ENCODE measurements at places on chromosomes 3 and 15. TPM values are rescaled to one million over a fixed set of nuclear protein-coding genes. Genes with fewer than 3 reads are reported as not detected.

The ANKRD34C gene
- total RNA-seq = not detected

DNA sequence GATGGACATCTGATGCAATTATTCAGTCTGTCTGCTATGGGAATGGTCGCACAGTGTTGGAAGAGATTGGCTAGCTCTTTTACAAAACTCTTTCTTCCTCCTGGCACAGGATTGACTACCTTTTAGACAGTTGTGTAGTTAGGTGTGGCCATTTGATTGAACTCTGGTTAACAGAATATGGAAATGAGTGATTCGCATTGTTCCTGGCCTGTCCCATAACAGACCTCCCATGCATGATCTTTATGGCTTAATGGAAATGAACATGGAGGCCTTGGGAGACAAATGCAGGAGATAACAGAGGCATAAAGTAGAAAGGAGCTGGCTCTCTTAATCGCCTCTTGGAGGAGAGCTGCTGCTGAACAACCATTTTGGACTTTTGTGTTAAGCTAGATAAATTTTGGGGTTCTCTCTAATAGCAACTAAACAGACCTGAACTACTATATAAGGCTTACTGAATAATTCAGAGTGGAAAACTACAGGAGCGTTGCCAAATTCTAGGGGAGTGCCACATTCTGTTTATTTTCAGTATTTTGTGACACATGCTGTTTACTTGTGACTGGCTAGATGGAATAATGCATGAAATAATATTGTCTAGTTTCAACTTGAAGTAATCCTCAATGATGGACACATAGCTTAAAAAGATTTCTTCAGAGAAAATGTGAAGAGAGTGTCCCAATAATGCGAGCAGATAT, 357.7 kb upstream of the SGO1 start:
- DNase-seq = no peak

- DNase-seq = no peak
These were observed 314 bp upstream of the TMED3 start for GRCh38 chr15:79310612-79310984.

DNA sequence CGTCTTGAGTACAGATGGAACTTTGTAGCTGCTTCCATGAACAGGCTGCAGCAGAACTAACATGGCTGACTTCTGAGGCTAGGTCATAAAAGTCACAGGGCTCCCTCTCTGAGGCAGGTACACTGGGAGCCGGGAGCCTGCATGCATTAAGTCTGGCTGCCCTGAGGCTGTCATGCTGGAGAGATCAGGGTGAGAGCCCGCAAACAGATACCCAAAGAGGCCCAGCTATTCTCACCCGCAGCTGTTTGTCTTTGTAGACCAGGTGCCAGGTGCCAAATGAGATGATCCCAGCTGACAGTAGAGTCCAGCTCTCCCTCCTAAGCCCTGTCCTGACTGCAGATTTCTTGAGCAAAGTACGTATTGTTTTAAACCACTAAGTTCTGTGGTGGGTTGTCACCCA, 8.6 kb upstream of the SLCO3A1 start:
- no peak for DNase-seq

- DNase-seq = no peak
These were observed 33.4 kb downstream of the LRRFIP2 start for GRCh38 chr3:37140899-37141541.

GRCh38 chr15:59120937-59121336, 16.0 kb downstream of the CCNB2 start:
- no peak for DNase-seq

GRCh38 chr3:76026379-76026778, 241.0 kb upstream of the ZNF717 start:
- no peak for DNase-seq

GRCh38 chr3:16448639-16449070, 64.8 kb downstream of the RFTN1 start:
- no peak for DNase-seq

DNA sequence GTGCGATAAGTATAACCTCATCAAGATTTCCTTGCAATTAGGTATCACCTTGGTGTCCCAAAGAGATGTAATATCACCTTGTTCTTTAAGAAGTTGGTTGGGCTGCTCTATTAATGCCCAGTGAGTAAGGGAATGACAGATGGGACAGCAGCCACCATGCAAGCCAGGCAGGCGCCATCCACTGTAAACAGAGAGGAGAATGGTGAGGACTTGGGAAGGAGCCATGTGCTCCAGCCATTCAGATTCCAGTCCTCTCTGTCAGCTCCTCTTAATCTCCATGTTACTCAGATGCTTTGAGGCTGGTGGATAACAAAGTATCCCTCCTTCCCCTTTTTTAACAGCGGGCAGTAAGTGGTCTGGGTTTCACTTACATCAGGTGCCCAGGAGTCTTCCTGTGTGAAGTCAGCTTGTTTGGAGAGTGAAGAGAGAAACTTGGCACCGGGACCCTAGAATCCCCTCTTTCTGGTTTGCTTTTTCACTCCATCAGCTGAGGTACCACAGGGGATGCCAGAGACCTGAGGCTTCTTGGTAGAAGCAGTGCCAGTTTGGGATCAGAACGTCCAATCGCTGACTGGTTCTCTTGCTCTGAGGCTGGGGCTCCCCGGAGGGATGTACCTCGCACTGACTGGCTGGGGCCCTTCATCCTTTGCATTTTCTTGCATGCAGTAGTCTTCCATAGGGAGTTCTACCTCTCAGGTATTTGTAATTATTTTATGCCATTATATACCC, 29.5 kb downstream of the SLCO3A1 start:
- DNase-seq = no peak

DNA sequence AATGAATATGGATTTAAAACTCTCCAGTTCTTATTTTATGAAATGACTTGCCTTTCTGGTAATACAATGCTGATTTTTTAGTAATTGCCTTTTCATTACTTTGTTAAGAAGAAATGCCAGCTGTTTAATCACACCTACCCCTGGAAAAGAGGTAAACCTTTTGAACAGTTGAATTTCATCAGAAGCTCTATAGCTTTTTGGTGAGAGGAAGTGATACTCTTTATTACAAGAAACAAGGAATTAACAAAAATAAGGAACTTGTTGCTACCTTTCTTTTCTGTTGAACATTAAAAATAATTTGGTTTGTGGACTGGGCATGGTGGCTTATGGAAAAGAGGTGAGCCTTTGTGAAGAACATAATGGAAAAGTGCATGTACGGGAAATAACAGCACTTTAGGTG, 19.7 kb downstream of the BLOC1S6 start:
- DNase-seq = no peak
